ENCODE measurements at places on chromosomes 13 and 19.
A peak's percentile ranks its signal among the peaks of the same experiment; 100 is the strongest.

DNA sequence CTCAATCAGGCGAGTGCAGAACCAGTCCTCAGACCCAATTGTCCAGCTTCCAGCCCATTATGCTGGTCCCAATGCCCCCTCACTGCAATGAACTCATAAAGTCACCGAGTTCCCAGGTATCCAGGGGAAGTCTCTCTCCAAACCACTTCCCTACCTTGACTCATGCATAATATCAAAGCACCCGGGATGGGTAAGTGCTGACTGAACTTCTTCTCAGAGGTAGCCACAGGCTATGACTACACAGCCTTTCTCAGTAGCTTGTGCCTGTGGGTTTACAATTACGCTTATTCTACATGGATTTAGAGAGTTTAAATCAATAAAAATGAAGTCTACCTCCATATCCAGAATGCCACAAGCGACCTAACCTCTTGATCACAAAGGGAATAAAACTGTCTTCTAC lies 1.7 kb upstream of the C13orf42 start:
- no peak for DNase-seq

DNA sequence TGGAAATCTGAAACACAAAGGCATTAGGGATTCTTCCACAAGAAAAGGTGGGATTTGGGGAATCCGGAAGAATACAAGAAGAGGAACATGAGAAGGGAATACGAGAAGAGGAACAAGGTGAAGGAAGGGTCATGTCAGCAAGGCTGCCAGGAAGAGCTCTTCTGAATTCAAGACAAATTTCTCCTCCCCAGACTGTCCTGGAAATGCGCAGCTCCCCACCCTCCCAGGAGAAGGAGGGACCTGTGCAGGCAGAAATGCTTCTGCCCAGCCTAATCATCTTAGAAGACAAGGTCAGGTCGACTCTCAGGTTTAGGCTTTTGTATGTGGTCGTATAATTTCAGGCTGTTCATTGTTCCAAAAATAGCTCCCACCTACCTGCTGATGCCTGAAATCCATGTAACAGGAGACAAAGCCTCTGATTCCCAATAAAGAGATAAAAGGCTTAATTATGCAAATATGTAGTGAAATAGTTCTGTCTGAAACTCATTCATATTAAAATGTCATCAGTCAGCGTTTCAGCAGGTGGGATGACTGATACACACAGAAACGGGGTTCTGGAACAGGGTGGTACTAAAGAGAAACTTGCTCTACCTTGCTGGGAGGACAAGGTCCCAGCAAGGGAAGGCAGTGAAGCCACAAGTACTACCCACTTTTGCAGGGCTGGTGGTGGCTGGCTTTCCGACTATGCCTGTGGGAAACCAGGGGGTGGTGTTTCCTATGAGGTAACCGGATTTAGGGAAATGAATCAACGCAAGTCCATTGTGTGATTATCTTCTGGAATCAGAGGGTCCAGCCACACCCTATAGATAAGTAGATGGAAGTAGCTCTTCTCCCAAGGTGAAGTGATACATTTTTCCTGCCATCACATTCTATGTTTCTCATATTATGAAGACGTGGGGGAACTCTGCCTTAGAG lies 76.1 kb downstream of the KL start:
- no peak for DNase-seq

GRCh38 chr13:113096745-113097305 lies 8.8 kb upstream of the F7 start:
- no peak for DNase-seq

- DNase-seq, result no peak
Measured at GRCh38 chr19:281992-282391, 9.2 kb downstream of the PLPP2 start.

DNA sequence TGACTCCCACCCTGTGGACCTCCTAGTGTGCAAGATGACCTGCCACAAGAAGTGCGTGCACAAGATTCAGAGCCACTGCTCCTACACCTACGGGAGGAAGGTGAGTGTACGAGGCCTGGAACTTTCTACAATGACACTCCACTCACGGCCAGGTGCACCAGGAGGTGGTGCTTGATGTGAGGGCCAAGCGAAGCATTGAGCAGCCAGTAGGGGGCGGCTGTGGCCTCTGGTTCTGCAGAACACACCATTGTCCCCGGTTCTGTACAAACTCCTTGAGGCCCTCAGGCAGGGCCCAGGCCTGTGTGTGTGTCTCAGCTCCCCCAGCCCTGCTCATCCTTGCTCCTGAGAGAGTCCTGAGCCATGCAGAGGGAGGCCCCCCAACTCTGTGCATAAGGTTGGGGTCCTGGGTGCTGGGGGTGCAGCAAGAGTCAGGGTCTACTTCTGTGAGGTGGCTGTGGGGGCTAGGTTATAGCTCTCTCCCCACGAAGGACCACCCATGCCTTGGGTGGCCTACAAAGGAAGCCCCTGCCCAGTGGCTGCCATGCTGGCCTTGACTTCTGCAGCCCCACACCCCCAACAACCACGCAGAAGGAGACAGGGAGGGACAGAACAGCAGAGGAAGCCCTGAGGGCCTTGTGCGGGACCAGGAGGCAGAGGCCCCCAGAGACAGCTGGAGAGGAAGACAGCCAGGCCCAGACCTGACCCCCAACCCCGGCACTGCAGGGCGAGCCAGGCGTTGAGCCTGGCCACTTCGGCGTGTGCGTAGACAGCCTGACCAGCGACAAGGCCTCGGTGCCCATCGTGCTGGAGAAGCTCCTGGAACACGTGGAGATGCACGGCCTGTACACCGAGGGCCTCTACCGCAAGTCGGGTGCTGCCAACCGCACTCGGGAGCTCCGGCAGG lies 9.7 kb upstream of the USE1 start:
- no peak for DNase-seq

DNA sequence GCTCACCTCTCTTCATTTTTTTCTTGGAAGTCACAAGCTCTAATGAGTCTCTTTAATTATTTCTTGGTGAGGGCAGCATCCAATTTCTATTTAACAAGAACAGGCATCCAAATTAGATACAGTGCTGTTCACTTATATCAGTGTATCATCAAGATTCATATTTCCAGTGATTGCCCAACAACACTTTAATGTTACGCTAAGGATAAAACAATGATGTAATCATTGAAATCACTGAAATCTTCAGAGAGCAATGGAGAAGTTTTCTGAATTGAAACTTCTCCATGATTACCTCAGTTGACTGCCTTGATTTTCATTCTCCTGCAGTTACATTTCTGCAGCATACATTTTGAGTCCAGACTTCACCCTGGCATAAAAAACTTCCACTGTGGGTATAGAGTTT lies 17.1 kb upstream of the LRCH1 start:
- no peak for DNase-seq

GRCh38 chr19:17836530-17836929 lies 11.3 kb downstream of the JAK3 start:
- DNase-seq, result no peak

- peak; percentile 96 for DNase-seq
Measured at GRCh38 chr19:55476100-55476775, at the start of gene ZNF628. Gene ZNF628, plus strand, starts transcription at chr19:55476617. Its CDS starts 3,294 bp downstream, at chr19:55479911.

DNA sequence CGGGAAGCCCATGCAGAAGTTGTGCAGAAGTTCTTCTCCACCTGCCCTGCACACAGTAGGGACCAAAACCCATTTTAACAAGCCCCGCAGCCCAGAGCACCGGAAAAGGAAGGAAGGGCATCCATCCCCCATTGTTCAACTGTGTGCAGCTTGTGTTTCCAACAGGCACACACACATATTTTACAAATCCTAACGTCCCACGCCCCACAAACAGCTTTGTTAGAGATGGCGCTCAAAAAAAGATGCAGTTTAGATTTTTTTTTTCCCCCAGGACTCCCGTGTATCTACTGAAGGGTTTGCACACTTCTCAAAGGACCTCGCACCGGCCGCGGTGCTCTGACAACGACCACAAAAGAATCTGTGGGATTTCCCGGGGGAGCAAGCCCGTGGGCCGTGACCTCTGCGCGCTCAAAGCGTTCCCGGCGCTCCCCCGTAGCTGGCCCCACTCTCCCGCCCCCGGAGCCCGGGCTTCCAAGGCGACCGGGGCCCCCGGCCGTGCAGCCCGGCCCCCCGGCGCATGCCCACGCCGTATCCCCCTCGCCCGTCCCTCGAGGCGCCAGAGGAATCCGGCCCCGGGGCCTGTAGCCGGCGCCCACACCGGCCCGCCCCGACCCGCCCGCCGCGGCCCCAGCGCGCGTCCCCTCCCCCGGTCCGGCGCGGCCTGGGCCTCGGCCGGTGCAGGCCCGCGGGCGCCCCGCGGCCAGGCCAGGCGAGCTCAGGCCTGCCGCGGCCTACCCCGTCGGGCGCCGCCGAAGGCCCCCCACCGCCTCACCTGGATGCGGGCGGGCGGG lies 523 bp downstream of the ELAVL1 start:
- no peak for DNase-seq

DNA sequence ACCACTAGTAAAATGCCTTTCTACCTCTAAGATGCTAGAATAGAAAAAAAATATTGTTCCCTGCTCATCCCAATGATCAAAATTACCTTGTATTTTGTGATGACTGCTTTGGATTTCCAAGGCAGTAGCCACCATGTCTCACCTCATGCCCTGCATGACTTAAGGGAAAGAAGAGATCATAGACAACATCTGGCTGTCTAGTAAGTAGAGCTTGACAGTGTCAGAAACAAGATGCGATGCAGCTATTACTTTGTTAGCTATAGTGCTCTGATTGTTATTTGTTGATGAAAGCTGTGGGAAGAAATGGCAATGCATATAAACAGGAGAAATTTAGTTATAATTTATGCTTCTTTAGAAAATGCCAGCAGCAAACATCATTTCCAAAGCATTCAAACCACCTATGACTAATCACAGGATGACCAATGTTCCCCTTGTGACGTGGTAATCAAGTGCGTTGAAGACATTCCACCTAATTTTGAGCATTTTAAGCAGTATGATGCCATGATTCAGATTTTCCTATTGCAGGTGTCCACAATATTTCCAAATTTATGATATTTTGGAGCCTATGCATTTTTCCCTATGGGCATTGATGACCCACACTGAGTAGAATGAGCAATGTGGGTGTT lies 308.3 kb downstream of the KCNRG start:
- no peak for DNase-seq

DNA sequence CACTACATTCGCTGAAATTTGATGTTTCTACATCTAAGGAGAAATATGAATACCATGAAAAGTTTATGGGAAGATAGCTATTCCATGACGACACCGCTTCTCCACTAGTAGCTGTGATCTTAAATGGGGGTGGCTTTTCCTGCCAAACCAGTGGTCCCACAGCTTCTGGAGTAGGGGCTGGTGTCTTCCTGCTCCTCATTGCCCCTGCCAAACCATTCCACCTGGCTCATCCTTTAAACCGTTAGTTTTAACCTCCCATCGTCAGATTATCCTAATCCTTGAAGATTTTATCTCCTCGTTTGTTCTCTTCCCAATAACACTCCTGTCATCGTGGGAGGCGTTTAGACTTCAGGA lies 568 bp upstream of the ZNF230 start:
- DNase-seq, result no peak

- DNase-seq, result no peak
Measured at GRCh38 chr13:67408798-67409197, 178.7 kb upstream of the PCDH9 start.

DNA sequence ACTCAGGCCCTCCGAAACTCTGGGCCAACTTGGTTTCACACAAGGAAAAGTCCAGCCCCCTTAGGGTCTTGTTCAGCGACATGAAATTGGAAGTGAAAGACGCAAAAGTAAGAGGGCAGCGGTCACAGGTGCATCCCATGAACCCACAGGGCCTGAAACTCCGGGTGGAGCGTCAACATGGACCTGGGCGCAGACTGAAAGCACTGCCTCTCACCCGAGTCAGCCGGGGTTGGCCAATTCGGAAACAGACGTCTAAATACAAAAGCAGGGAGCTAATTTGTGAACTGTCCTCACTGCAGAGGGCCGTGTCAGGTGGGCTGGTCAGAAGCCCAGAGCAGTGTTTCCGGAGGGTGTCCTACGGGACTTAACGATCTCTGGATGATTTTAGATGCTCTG lies 26.7 kb downstream of the ADPRHL1 start:
- DNase-seq, result no peak

DNA sequence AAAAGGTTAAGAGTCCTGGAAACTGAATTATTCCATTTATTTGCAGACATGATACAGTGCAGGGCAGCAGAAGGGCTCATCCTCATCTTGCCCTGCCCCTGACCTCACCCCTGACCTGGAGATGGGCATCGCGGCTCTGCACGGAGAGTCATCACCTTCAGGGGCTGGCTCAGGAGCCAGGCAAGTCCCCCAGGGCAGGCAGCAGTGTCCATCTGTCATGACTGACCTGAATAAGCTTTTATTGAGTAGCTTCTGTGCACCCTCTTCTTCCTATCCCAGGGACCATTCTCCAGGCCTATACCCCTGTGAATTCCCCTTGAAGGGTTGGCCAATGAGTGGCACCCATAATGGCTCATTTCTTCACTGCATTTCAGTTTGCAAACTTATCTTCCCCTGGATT lies 484.2 kb downstream of the ZNF536 start:
- no peak for DNase-seq

DNA sequence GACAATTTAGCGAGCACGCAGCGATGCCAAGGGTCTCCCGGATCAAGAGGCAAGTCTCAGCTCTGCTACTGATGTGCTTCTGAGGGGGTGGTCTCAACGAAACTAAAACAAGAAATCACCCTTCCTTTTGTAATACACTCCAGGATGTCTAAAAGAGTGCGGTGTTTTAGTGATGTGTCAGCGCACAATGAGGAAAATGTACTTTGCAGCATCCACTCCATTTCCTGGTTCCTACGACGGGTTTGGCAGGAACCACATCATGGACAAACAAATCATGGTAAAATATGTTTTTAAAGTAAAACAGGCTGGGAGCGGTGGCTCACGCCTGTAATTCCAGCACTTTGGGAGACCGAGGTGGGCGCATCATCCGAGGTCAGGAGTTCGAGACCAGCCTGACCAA lies 154.0 kb upstream of the TSC22D1 start:
- DNase-seq, result no peak

DNA sequence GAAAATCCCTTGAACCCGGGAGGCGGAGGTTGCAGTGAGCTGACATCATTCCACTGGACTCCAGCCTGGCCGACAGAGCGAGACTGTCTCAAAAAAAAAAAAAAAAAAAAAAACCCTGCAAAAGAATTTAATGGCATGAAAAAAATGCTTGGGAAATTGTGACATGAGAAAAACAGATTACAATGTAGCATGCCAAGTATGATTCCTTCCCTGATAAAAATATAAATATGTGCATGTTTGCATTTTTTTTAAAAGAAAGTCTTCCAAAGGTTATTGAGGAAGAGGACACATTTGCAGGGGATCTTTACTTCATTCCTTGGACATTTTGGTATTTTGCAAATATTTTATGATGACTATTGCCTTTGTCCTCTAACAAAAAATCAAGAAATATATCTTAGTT lies 14.5 kb upstream of the ZBTB32 start:
- DNase-seq, result no peak

Data from smooth muscle cell of the brain vasculature (primary cell).